ENCODE measurements at places on chromosomes 2 and 18.
A peak's percentile ranks its signal among the peaks of the same experiment; 100 is the strongest.

DNA sequence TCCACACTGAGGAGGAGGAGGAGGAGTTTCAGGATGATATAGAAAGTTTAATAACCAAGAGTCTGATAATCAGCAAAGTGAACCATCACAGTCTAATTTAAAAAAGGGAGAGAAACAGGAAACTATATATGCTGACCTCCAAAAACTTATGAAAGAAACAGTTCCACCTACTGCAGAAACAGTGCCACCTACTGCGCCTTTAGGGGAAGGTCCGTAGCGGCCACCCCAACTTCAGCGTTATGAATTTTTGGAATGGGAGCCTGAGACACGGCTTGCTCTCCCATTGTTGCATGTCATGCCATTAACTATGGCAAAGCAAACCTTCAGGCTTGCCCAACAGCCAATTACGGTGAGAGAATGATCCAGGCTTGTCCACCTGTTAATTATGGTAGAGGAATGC lies 1719.2 kb upstream of the LRRTM1 start:
- ATAC-seq: no peak

- no peak for ATAC-seq
These were observed 25.9 kb upstream of the IMPA2 start for GRCh38 chr18:11955239-11956029.

- peak; percentile 47 for ATAC-seq
These were observed 51.5 kb downstream of the USP37 start for GRCh38 chr2:218516614-218517013.

- no peak for ATAC-seq
These were observed 748.9 kb downstream of the LRP1B start for GRCh38 chr2:141381946-141382345.

GRCh38 chr2:222955008-222955407 lies 94.2 kb downstream of the ACSL3 start:
- no peak for ATAC-seq

- no peak for ATAC-seq
These were observed 12.0 kb upstream of the DDX1 start for GRCh38 chr2:15579641-15580040.

DNA sequence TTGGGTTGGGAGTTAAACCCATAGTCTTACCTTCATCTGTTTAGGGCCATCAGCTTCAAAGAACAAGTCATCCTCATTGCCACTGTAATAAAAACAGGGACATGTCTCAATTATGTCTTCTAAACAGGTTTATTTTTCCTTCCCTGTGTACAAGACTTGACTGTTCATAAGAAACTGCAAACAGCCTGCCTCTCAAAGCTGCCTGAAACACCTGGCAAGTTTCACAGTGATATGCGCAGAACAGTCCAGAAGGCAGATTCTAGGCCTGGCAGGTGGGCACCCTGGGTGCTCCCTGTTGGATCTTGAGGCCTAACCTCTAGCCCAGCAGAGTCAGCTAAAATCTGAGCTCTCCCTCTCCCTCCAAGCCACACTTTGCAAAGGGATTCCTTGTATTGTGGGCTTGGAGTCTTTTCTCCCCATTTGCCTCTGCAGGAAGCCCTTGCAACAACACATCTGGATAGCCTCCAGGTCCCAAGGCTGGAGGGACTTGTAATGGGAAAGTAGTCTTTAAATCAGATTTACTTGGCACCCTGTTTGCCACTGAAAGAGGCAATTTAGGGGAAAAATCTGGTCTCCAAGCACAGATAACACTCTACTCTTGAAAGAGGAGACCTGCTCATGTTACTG lies 930 bp downstream of the IL1B start:
- ATAC-seq: no peak

DNA sequence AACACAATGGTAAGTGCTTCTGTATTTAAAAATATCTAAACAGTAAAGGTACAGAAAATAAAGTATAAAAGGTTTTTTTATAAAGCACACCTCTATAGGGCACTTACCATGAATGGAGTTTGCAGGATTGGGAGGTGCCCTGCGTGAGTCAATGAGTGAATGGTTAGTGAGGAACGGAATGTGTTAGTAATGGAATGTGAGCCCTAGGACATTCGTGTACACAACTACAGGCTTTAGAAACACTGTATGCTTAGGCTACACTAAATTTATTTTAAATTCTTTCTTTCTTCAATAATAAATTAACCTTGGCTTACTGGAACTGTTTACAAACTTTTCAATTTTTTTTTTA lies 337.9 kb upstream of the SLC39A10 start:
- ATAC-seq: peak; percentile 49

GRCh38 chr18:26741048-26741447 lies 124.5 kb downstream of the AQP4 start:
- ATAC-seq: no peak

GRCh38 chr2:236947294-236947693 lies 138.4 kb upstream of the COPS8 start:
- ATAC-seq: no peak

DNA sequence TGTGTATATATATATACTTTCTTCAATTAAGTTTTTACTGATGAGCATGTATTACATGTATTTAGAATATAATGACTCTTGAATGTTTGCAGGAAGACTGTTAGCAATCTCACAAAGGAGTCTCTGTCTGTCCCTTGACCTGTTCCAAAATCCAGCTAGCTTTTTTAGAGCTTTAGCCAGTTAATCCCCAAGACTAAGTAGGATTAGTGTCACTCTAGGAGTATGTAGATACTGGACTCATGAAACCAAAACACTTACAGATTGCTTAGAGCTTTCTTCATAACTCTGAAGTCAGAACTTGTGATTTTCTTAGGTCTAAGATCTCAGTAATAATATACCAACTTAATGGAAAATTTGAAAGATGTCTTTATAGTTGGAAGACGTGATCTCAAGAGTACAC lies 2.2 kb downstream of the UBXN4 start:
- no peak for ATAC-seq

- ATAC-seq: no peak
These were observed 159.6 kb downstream of the MGAT5 start for GRCh38 chr2:134413430-134413829.

DNA sequence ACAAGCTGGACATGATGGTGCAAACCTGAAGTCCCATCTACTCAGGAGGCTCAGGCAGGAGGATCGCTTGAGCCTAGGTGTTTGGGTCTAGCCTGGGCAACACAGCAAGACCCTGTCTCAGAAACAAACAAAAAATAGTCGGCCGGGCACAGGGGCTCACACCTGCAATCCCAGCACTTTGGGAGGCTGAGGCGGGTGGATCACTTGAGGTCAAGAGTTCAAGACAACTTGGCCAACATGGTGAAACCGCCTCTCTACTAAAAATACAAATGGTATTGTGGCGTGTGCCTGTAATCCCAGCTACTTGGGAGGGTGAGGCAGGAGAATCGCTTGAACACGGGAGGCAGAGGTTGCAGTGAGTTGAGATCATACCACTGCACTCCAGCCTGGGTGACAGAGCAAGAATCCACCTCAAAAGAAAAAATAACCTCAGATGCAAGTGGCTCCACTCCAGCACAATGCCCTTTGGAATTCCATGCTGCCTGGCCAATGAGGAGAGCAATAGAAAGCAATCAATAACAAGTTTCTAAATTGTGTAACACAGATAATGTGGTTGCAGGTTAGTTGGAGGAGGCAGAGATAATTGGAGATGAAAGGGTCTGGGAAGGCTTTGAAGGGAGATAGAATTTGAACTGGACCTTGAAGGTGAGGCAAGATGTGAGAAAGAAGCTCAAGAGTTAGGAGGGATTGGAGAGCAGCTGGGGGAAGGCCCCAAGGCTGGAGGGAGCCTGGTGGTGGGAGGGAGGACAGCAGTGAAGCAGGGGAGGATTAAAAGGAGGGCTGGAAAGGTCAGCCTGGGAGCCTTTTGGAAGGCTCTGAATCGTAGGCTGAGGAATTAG lies 6.0 kb downstream of the TTC31 start:
- ATAC-seq: no peak

GRCh38 chr2:197875763-197876162 lies 71.4 kb downstream of the PLCL1 start:
- peak; percentile 51 for ATAC-seq

GRCh38 chr2:147934881-147935620 lies 85.5 kb downstream of the ORC4 start:
- ATAC-seq: no peak

GRCh38 chr2:43238176-43238575 lies 11.8 kb upstream of the ZFP36L2 start:
- ATAC-seq: no peak

DNA sequence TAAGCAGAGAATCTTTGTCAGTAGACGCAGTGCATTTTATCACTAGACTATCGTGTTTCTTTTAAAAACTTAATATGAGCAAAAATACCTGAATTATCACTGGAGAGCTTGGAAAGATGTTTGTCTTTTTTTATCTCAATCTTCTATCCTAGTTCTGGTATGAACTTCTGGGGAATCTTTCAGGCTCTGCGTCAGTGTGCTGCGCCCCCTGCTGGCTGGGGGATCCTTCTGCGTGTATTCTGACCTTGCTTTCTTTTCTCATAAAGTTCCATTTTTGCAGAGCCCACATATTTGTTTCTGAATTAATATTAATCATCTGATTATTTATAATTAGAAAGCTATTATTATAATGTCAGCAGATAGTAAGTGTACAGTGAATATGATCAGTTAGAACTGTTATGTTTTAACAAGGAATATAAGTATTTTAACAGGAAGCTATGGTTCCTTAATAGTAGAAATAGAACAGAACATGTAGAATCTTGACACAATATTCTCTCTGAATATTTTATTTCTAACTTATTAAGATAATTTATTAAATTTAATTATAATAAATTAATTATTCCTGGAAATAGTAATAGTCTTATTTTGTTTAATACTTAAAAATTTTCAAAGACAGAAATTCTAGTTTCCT lies 945.0 kb upstream of the CRIM1 start:
- ATAC-seq: peak; percentile 76

DNA sequence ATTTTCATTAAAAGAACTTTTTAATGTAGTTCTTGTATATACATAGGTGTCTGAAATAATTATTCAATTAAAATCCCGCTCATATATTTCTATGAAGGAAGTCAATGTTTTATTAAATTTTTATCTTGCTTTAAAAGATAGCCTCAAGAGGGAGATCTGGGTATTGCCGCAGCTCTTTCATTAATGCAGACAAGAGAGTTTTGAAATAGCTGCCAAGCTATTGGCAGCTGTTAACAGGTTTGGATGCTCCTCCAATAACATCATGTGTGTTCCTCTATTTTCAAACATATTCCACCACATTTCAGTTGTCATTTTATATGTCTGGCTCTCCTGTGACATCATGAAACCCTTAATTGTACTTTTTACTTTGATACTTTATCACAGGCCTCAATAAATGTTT lies 12.9 kb upstream of the NT5C1B start:
- no peak for ATAC-seq

DNA sequence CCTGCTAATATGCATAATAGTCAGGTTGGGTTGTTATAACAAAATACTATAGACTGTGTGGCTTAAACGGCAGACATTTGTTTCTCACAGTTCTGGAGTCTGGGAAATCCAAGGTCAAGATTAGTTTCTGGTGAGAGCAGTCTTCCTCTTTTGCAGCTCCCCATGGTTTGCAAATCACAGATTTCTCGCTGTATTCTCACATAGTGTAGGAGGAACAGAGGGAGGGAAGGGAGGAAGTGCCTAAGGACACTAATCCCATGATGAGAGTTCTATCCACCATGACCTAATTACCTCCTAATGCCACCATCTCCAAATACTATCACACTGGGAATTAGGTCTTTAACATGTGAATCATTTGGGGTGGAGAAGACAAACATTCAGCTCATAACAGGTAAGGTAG lies 20.1 kb upstream of the PTH2R start:
- no peak for ATAC-seq

GRCh38 chr18:8357320-8357719 lies 251.9 kb upstream of the RAB12 start:
- no peak for ATAC-seq

GRCh38 chr2:64119369-64119768 lies 24.9 kb downstream of the PELI1 start:
- ATAC-seq: no peak

- ATAC-seq: no peak
These were observed 40.0 kb downstream of the PKDCC start for GRCh38 chr2:42087857-42088195.

DNA sequence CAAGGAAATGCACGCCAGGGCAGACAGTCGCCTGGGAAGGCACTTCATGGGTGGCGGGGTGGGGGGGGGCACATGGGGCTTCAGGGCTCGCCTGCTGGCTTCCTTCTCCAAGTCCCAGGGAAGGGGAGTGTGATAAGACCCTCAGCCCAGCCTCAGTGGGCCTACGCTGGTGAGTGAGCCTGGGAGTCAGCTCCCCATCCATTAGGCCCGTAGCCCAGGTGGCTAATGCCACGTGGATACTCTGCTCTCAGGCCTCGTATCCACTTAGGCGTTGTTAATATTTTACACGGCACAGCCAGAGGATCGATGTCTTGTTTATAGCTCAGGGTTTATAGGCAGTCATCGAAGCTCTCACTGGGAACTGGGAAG lies 47.1 kb downstream of the KCNIP3 start:
- no peak for ATAC-seq

GRCh38 chr18:42931491-42931890 lies 184.0 kb downstream of the RIT2 start:
- peak; percentile 76 for ATAC-seq

DNA sequence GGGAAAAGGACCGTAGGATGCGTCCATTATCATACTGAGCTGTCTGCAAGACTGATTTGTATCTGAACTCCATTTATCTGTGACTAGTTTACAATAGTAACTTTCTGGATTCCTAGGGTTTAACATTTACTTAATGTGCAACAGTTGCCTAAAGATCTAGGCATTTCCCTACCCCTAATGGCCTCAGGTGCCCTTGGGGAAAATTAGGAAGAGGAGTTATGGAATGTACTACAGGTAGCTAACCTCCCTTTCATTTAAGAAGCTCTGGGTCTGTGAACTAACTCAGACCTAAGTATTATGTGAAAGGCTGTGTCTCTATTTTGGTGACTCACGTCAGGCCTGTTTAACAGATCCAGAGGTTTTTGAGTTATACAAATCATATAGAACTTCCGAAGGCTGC lies 59.5 kb downstream of the TDRD15 start:
- ATAC-seq: no peak

GRCh38 chr18:36402765-36403396 lies 105.4 kb downstream of the FHOD3 start:
- no peak for ATAC-seq

- ATAC-seq: no peak
These were observed 15.6 kb downstream of the IL18RAP start for GRCh38 chr2:102438578-102438977.

GRCh38 chr18:14015416-14015815 lies 100.1 kb upstream of the MC2R start:
- ATAC-seq: no peak

- ATAC-seq: peak; percentile 83
These were observed 167.4 kb downstream of the PTGR3 start for GRCh38 chr18:75041586-75041985.

DNA sequence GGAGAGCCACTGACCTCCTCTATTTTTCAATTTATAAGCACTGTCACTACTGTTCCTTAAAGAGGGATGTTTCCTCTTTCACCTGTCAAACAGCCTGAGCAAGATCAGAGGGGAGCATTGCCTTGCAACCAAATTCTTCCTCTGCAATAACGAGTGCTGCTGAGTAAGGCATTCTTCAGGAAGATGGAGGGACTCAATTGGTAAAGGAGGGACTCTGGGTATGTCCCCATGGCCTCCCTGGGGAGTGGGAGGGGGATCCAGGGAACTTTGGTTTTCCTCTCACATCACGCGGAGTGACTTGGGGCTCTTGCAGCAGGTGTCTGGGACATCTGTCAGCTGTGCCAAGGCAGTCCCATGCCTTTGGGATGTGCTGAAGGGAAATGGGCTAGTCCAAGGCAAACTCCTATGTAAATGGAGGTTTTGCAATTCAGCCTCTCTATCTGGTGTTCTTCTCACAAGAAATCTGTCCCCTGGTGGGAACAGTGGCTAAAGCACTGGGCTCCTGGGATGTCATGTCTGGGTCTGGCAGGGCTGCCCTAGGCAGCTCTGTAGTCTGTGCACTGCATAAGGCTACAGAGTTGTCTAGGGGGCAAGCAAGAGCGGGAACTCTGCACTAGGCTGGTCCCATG lies 14.4 kb upstream of the HES6 start:
- ATAC-seq: no peak
